Hematopoietic multipotent progenitor cell treated with erythropoietin and hydrocortisone succinate and interleukin-3 and kit ligand, for 6 days (in vitro differentiated cells): ENCODE measurements at places on chromosomes 2 and 18.

GRCh38 chr2:64535024-64535423 lies 10.9 kb downstream of the AFTPH start:
- no peak for DNase-seq

- DNase-seq = no peak
These were observed 196.9 kb downstream of the C1D start for GRCh38 chr2:67865917-67866316.

- DNase-seq = no peak
These were observed 68.3 kb downstream of the SPTBN1 start for GRCh38 chr2:54524226-54524991.

- no peak for DNase-seq
These were observed 32.8 kb upstream of the GPR55 start for GRCh38 chr2:230957756-230958391.

- peak; percentile 49 for DNase-seq
These were observed 787 bp downstream of the SOCS6 start for GRCh38 chr18:70289351-70290312.

GRCh38 chr2:170310876-170311502 lies 133.0 kb downstream of the MYO3B start:
- DNase-seq = no peak

DNA sequence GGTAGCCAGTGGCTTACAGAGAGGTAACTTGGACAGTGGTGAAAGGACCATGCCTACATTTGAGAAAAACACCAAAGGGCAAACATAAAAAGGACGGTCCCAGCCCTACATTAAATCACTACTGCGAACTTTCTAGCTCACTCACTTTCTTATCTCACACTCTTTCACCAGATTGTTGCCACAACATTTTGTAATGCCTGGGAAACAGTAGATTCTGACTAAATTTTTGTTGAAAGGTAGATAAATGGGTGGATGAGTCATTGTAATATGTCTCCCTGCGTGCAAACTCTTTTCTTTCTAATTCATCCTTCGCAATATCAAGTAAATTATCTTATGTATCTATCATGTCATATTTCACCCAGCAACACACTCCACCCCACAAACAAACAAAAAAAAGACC lies 192.2 kb downstream of the IRS1 start:
- no peak for DNase-seq

DNA sequence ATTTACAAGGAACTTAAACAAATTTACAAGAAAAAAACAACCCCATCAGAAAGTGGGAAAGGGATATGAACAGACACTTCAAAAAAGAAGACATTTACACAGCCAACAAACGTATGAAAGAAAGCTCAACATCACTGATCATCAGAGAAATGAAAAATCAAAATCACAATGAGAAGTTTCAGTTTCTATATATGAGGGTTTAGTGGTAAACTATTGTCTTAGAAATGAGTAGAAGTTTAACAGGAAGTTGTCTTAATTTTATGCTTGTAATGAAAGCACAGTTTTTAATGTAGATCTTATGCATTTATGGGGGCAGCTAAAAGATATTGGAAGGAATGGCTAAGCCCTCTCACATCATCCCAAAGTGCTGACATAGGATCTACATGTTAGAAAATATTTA lies 325.4 kb downstream of the ERBB4 start:
- no peak for DNase-seq

DNA sequence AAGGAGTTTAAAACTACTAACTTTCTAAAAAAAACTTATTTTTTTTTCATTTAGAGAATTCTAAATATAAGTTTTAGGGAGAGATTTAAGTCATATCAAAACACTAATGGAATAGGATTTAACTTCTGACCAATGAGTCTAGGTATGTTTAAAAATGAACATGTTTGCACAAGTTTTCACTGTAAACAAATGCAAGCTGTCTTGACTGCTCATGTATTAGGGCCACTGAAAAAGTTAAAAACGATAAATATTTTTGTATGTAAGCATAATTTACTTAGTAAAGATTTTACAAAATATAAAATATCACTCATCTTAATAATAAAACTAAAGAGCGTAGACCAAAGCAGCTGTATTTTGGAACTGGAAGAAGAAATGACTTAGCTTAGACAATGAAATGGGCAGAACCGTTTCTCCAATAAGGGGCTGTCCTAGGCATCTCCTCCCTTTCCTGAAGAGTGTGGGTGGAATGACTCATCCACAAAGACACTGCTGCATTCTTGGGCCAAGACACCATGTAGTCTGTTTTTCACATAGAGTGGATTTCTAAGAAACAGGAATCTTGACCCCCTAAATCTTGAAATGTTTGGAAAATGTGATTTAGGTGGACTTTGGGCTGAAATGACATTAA lies 118.8 kb downstream of the MEP1B start:
- no peak for DNase-seq

GRCh38 chr2:60710707-60711106 lies 45.4 kb upstream of the PAPOLG start:
- DNase-seq = no peak

- DNase-seq = peak; percentile 26
These were observed 43.6 kb downstream of the SCTR start for GRCh38 chr2:119480718-119481142.

- DNase-seq = no peak
These were observed 264.2 kb downstream of the C1D start for GRCh38 chr2:67798541-67799160.

- DNase-seq = peak; percentile 27
These were observed 33.9 kb downstream of the SLC4A3 start for GRCh38 chr2:219661197-219661954.

DNA sequence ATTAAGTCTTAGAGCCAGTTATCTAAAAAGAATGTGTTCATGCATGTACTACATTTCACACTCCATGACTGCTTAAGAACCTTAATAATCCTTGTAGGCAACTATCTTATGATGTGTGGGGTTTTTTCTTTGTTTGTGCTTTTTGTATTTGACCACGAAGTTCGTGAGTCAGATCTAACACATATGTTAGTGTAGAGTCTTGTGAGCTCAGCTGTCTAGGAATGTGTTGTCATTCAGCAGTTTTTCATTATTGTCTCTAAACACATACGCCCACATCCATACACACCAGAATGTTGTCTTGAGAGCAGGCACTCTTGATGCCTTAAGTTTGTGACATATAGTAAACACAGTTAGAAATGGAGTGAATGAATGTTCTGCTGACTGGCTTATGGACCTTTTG lies 38.4 kb downstream of the CAB39 start:
- DNase-seq = peak; percentile 13

GRCh38 chr18:69736730-69737129 lies 210.9 kb downstream of the CD226 start:
- no peak for DNase-seq

DNA sequence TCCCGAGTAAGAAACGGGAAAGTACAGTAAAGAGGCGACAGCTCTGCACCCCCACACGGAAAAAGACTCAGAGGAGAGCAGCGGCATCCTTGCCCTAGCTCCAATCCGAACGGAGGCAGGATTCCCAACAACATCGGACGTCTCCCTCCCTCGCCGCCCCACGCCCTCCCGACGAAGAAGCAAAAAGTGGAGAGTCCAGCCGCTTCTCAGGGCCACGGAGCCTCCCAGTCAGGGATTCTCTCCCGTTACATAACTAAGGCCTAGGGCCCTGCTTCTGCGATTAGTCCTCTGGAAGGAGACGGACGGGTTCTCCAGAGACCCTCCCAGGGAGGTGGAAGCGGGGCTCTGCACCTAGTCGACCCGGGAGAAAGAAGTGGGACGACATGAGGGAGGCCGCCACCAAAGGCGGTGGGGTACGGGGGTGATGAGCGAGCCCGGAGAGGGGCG lies 587 bp downstream of the SUMO1 start:
- peak; percentile 54 for DNase-seq

DNA sequence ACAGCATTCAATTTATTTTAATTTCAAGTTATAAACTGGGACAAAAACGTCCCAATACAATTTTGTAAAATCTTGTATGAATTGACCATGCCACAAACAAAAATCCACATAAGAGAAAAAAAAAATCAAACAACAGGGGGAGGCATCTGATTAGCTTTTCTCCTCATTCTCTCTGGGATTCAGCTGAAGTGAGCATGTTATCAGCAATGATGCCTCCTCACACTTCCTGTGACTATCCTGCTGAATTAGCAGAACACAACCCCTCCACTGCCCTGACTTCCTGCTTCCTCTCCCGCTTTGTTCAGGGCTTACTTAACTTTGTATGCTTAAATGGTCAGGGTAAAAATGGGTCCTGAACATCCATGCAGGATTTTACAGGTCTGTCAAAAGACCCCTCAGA lies 132.2 kb upstream of the ITGB6 start:
- peak; percentile 77 for DNase-seq

- no peak for DNase-seq
These were observed 58.8 kb downstream of the SCN1A start for GRCh38 chr2:166068981-166069380.

- peak; percentile 8 for DNase-seq
These were observed 68.3 kb upstream of the MRPS9 start for GRCh38 chr2:104969564-104969963.
